ENCODE measurements at places on chromosomes 7 and 10. TPM values are rescaled to one million over a fixed set of nuclear protein-coding genes. Genes with fewer than 3 reads are reported as not detected.

LIPN gene
- not detected for total RNA-seq

HSPA12A gene
- total RNA-seq = 8.4 TPM

MNX1 gene
- not detected for total RNA-seq

WDFY4 gene
- total RNA-seq = 2.6 TPM

ST8SIA6 gene
- total RNA-seq = 0.52 TPM

ZNF735 gene
- total RNA-seq = not detected

ITIH2 gene
- 1.6 TPM for total RNA-seq

BTBD16 gene
- not detected for total RNA-seq

TMEM236 gene
- total RNA-seq = under 0.01 TPM

ASZ1 gene
- total RNA-seq = not detected

GRID2IP gene
- total RNA-seq = not detected

MYOF gene
- 45.4 TPM for total RNA-seq

THSD7A gene
- total RNA-seq = 4.7 TPM

POM121C gene
- 9.4 TPM for total RNA-seq

CNPY1 gene
- total RNA-seq = 0.52 TPM

Measured in skeletal muscle tissue (tissue), 5 donors.